ENCODE measurements at places on chromosomes 11 and 22. TPM values are rescaled to one million over a fixed set of nuclear protein-coding genes. Genes with fewer than 3 reads are reported as not detected.

DNA sequence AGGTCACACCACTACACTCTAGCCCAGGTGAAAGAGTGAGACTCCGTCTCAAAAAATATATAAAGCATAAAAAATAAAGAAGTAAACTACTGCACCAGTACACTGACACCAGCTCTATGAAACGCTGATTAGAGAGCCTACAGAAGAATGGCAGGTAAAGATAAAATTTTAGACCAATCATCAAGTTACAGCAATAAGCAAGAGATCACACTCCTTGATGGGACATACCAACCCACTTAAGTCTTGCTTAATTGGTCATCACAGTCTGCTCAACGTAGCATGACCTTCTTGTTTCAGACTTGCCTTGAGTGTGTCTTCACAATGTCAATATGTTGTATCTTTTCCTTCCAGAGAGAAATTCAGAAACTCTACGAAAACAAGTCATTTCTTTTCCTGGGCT is 12.5 kb downstream of the SRPRA start:
- no peak for DNase-seq

DNA sequence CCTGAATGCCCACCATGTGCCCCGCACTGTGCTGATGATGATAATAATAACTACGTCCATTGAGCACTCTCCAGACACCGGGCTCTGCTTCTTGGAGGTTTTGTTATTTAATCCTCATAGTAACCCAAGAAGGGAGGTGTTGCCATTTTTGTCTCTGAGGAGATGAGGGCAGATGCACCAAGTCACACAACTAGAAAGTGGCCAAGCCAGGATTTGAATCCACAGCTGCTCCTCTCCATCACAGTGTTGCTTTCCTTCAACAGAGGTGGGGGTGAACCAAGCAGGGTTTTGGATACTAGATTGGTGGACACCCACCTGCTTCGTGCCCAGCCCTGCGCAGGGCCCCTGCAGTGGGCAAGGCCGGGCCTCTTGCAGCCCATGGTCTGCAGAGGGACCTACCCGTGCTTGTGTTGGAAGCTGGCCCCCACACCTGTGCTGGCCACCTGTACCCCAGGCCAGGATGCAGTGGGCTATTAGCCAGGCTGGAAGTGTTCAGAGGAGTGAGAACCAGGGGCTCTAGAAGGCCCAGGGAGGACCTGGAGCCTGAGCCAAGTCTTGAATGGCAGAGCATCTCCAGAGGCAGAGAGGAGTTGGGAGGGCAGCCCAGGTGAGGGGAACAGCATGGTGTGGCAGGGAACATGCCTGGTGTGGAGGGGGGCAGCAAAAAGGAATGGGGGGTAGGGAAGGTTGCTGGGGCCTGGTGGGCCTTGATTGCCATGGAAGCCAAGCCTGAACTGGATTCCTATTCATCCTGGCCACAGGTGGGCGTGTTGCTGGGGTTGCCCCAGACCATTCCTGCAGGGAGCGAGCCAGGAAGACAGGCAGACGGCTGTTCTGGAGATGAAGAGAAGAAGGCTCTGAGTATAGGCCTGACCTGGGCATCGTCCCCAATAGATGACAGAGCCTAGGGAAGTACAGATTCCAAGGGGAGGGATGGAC is 2.7 kb upstream of the DPP3 start:
- no peak for DNase-seq

- DNase-seq = no peak
These were observed 797 bp downstream of the LGR4 start for GRCh38 chr11:27471589-27472397.

- DNase-seq = no peak
These were observed 30.1 kb upstream of the TP53I11 start for GRCh38 chr11:44980533-44981427.

DNA sequence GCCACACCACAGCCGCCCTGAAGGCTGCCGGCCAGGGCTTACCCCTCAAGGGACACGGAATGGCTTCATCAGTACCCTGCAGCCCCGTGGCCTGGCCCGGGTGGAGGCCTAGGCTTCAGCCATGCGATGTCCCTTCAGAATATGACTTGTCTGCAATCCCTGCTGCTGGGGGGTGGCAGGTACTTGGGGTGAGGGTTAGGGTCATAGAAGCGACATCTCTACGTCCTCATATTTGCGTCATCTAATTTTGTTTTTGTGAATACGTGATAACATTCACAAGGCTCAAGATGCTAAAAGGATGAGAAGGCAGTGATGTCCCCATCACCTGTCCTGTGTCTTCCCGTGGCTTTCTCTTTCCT is 6.4 kb downstream of the CCND1 start:
- DNase-seq = no peak

The CCDC188 gene
- polyA plus RNA-seq = 1.0 TPM

- no peak for DNase-seq
These were observed 13.2 kb downstream of the RAC2 start for GRCh38 chr22:37230673-37231405.

The SCYL1 gene
- 59.5 TPM for polyA plus RNA-seq

DNA sequence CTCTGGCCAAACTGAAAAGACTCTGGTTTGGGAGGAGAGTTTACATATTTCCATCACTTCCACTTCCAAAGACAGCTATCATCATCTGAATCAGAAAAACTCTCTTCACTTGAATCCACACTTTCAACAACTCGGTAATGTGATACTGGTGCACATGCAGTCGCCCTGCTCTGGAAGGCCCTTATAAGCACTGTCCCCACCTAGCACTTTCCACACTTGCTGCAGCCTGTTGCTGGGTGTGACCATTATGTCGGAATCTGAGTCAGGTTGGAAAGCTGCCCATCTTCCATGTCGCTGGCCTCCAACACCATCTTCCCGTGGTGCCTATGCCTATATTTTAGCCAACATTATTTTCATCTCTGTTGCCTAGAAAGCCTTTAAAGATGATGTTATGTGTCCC is 1.1 kb upstream of the OR10A5 start:
- no peak for DNase-seq

DNA sequence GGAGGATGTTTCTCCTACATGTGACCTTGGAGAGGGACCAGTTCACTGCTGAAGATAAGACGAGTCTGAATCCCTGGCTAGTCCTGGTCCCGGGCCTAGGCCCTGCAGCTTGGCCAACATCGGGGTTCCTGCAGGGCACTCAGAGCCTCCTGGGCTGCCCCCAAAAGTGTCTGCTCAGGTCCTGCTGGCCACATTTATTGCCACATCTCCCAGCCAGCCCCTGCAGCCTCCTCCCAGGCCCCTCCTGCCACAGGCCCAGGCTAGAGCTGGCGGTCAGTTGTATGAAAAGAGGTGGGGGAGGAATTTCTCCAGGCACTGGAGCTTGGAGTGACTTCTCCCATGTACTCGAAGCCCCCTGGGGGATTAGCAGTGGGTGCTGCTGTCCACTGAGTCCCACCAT is 56.5 kb upstream of the PPARA start:
- DNase-seq = no peak

The MUC6 gene
- polyA plus RNA-seq = 26.8 TPM

GRCh38 chr11:120027546-120028180 is 110.2 kb downstream of the TRIM29 start:
- no peak for DNase-seq

GRCh38 chr11:44400431-44400830 is 90.5 kb upstream of the ALX4 start:
- no peak for DNase-seq

The HTR3B gene
- polyA plus RNA-seq = 0.12 TPM

The SLC22A8 gene
- polyA plus RNA-seq = 51.0 TPM

The ABTB2 gene
- 7.7 TPM for polyA plus RNA-seq

DNA sequence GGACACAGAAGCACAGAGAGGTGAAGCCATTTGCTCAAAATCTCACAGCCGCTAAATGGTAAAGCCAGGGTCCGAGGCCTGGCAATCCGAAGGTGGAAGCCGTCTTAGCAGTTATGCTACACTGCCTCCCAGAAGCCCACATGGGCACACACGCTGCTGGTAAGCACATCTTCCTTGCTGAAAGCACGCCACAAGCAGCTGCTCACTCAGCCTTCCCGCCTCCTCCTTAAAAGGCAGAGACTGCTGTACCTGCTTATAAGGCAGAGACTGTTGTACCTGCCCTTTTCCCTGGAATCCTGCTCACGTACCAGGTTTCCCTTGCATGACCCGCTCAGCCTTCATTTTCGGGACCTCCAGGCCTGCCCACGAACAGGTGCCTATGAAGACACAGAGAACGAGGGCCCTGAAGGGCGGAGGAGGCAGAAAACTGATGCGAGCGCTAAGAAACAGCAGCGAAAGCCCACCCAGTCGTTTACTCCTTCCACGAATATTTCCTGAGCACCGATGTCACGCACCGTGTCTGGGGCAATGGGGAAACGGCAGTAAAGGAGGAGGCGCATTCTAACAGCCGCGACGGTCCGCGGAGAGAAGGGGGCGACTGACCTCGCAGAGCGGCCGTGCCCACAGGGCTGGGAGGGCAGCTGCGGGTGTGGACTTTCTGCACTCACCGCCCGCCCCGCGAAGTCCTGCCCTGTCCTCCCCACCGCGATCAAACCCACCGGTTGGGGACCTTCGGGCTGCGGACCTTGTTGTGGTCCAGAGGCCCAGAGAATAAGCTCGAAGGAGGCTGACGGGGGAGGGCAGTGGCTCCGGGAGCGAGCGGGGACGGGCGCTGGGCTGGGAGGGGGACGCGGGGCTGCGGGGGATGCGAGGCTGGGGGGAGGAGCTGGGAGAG is 13.0 kb downstream of the SPATA19 start:
- DNase-seq = no peak

DNA sequence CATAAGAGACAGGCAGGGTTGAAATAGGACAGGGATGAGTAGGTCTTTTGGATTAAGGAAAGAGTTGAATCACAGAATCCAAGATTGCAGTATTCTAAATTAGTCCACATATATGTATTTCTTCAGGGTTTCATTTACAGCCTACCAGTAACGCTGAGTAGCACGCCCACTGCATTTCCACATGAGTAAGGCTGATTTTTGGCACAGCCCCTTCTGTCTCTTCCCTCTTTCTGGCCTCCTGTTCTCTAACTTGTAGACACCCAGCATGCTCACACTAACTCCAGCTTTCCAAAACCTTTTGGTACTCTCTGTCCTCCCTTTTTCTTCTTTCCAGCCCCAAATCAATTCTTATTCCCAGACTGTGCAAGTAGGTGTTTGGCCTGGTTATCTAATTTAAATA is 3.7 kb upstream of the SIK2 start:
- DNase-seq = no peak

DNA sequence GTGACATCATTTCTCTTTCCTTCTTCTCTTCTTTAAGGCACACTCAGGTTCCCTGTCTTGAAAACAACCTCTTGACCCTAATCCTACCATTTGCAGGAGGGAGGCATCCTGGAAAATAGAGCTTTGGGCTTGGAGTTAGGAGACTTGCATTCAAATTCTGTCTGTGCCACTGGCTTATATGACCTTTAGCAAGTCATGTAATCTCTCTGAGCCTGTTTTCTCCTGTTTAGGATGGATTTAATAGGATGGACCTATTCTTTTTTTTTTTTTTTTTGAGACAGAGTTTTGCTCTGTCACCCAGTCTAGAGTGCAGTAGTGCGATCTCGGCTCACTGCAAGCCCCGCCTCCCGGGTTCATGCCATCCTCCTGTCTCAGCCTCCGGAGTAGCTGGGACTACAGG is 25.1 kb upstream of the CCDC134 start:
- no peak for DNase-seq
